ENCODE measurements at places on chromosomes 12 and 14.

DNA sequence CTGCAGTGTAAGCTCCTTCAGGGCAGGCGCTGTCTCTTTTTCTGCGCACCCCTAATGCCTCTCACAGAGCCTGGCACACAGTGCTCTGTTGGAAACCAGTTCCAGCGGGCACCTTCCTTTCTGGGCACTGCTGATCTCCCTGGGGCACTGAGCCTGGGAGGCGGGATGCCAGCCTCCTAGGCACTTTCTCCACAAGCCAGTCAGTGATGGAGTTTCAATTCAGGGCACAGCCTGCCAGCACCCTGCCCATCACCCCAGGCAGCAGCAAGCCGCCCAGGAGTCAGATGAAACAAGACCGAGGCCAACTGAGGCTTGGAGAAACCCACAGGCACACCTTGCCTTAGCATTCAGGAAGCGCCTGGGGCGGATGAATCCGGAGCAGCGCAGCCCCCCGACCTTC is 5.7 kb upstream of the CTDSP2 start:
- no peak for DNase-seq

DNA sequence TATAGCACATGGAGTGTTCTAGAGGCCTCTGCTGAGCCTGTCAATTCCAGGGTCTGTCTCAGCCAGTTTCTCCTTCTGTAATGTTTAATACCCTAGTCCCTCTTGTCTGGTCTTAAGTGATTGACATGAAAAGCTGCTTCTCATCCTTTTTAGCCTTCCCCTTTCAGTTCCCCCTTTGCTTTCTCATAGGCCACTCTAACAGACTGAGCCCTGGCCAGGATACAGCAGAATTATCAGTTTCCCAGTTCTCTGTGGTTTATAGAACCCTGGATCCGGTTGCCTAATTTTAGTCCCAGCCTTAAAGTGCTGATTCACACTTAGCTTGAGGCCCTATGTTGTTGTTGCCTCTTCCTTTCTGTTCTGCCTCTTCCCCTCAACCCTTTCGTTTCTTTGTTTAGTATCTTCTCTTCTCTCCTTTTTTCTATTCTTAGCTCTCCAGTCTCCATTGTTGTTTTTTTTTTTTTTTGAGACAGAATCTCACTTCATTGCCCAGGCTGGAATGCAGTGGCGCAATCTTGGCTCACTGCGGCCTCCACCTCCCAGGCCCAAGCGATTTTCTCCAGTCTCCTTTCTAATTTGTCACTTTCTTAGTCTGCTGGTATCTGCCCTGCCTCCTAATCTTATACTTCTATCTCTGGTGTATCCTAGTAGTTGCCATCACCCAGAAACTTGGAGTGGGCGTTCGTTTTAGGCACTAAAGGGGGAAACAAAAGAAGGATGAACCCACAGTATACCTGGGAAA is 2.9 kb upstream of the BIN2 start:
- no peak for DNase-seq

DNA sequence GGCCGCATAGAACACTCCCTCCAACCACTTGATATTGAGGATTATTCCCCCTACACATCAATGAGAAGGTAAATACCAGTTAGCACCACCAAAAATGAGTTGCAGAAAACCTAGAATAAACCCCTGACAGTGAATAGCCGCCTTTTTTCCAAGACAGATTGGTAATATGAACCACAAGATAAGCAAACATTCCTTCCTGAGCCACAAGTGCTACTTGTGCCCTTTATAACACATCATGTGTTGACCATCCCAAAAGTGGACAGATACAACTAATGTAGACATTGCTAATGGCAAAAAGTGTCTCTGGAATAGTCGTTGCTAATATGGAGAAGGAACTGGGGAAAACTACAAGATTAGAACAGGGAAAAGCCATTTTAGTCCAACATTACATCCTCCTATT is 17.2 kb downstream of the NOXRED1 start:
- no peak for DNase-seq

GRCh38 chr12:59839514-59839913 is 243.7 kb downstream of the SLC16A7 start:
- DNase-seq: no peak

- no peak for DNase-seq
Measured at GRCh38 chr14:49019467-49020115, 566.6 kb downstream of the RPS29 start.

DNA sequence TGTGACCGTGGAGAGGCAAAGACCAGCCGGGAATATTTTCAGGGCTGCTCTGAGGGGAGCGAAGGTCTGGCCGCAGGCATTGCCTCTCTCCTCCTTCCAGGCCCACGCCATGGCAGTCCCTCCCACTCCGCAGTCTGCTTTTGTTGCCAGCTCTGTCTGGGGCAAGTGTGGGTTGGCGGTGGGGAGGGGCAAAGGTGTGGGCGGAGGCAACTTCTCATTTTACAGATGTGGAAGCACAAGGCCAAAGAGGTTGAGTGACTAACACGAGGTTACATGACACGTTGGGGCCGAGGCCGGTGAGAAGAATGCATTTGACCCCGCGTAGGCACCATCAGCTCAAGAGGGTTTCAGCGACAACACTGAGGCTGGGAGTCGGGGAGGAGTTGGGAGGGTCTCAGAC is 6.1 kb upstream of the FAIM2 start:
- no peak for DNase-seq

- no peak for DNase-seq
Measured at GRCh38 chr12:93990832-93991803, 157.3 kb upstream of the PLXNC1 start.

GRCh38 chr12:103677905-103678304 is 90.8 kb downstream of the STAB2 start:
- no peak for DNase-seq

GRCh38 chr12:12190087-12190809 is 76.6 kb downstream of the LRP6 start:
- no peak for DNase-seq

GRCh38 chr12:52312086-52312485 is 9.1 kb downstream of the KRT83 start:
- DNase-seq: no peak

GRCh38 chr14:58947814-58948445 is 240.5 kb upstream of the DAAM1 start:
- DNase-seq: peak; percentile 2

DNA sequence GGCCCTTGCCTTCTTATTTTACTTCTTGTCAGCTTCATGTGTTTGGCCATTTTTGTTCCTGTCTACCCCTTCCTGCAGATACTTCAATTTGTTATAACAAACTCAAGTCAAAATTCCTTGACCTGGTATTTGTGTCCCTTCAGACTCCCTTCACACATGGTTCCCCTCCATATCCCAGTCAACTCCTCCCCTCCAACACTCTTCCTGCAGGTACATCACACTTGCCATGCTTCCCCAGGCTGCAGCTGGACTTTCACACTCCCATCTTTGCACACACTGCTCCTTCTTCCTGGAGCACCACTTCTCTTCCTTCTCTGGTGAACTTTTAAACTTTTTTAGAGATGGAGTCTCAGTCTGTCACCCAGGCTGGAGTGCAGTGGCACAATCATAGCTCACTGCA is 18.9 kb upstream of the FIGNL2 start:
- no peak for DNase-seq

GRCh38 chr12:2231956-2232355 is 179.2 kb downstream of the CACNA1C start:
- no peak for DNase-seq

DNA sequence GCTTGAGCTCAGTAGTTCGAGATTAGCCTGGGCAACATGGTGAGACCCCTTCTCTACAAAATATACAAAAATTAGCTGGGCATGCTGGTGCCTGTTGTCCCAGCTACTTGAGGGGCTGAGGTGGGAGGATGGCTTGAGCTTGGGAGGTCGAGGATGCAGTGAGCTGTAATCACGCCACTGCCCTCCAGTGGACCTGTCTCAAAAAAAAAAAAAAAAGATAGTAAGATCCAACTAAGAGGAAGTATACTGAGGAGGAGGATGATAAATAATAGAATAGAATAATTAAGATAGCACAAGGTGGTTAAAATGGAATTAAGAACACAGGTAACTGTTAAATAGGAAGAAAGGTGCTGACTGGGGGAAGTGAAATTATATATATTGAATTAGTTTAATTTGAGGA is 37.0 kb upstream of the BAZ1A start:
- DNase-seq: no peak

GRCh38 chr14:97010491-97011160 is 213.4 kb downstream of the VRK1 start:
- peak; percentile 16 for DNase-seq

DNA sequence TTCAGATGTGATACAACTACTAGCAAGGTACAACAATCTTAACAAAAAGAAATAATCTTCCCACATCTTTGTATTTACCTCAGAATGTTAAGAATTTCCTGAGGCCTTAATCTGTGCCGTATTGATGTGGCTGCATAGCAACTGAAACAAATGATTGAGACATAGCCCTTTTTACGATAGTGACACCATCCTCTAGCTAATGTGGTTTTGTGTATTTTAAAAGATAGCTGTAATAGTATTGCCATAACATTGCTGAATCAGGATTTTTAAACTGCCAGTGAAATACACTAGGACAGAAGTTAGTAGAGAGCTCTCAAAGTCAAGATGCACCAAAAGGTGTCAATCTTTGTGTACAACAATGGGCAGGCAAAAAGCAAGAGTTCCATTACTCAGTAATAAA is 11.9 kb downstream of the NPAS3 start:
- DNase-seq: no peak

DNA sequence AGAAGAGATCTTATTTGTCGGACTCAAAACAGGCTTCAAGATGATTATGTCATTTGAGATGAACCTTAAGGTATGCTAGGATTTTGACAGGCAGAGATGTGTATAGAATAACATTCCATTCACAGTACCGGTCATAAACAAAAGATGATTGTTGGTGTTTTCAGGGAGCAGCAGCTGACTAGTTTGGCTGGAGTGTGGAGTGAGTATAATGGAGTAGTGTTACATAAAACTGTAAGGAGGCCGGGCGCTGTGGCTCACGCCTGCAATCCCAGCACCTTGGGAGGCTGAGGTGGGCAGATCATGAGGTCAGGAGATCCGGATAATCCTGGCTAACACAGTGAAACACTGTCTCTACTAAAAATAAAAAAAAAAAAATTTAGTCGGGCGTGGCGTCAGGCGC is 23.9 kb downstream of the SERPINA10 start:
- peak; percentile 21 for DNase-seq

- DNase-seq: no peak
Measured at GRCh38 chr14:64178814-64179213, 115.4 kb downstream of the ESR2 start.

DNA sequence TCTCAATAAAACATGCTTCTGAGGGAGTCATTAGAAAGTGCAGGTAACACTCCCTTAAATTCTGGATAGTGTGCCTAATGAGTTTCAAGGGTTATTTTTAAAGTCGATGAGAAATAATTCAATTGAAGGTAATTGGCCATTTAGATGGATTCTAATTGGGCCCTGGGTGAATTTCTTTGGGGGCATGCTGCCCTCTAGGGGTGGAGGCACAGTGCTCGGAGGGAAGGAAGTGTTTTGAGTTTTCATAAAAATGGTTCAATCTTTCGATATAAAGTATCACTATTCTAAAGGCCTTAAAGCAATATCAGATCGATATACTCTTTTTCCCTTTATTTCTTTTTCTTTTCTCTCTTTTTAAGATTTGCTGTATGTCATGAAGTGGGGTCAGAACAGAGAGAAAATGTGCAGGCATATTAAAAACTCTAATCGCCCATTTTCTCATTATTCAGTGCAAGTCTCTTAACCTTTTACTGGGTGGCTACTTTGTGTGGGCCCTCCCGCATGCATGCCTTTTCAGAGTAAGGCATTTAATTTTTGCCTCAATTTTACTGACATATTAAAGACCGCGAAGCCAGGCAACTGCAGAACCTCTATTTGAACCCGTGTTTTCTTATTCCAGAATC is 25.5 kb downstream of the NKX2-8 start:
- DNase-seq: no peak

Data from nucleus accumbens (tissue), 56 donors.